GM23338 (cell line): ENCODE measurements at places on chromosomes 12 and 14. TPM values are rescaled to one million over a fixed set of nuclear protein-coding genes. Genes with fewer than 3 reads are reported as not detected.

LMO3 gene
- total RNA-seq, result 15.1 and 15.2 TPM in 2 replicates

SYCP3 gene
- 0.07 TPM in 1 of 2 replicates, not detected in the other for total RNA-seq

DNA sequence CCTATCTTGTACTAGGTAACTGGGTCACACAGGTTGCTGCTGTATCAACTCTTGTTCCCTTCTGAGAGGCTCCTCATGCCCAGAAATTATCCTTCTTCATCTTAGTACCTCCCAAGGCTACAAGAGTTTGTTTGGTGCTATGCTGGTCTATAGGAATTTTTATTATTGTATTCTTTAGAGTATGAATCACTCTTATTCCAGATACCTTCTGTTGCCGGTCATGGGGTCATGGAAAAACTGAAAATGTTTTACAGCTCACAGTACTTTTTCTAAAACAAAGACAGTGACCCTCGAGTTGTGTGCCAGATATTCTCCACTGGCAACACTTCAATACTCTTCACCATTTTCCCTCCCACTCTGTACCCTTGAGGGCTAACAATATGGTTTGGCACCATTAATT, 1598.0 kb upstream of the TMEM132C start:
- no peak for DNase-seq

IL26 gene
- not detected in 2 replicates for total RNA-seq

GRCh38 chr12:121983536-121984210, 38.0 kb upstream of the BCL7A start:
- no peak for DNase-seq

DNA sequence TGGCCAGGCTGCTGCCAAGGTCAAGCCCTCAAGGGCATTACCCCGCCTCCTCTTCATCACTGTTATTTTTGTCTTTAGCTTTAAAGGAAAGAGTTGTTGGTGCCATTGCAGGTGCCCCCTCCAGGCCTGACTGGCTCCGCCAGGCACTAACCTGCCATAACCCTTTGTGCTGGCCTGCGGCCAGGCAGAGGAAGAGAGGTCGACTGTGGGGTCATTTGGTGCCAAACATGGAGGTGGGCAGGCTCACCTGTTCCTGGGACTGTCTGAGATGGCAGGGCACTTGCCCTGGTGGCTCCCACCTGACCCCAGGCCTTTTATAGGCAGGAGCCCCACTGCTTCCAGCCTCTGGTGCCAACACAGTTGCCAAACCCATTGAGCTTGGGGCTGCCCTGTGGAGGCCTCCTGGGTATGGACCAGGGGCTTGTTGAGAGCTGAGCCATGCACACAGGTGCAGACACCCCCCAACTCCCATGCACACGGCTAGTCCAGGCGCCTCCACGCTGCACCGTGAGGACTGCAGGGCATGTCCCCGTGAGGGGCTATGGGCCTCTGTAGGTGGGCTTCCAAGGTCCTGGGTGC, 29.4 kb upstream of the PLD4 start:
- DNase-seq, result no peak

DNA sequence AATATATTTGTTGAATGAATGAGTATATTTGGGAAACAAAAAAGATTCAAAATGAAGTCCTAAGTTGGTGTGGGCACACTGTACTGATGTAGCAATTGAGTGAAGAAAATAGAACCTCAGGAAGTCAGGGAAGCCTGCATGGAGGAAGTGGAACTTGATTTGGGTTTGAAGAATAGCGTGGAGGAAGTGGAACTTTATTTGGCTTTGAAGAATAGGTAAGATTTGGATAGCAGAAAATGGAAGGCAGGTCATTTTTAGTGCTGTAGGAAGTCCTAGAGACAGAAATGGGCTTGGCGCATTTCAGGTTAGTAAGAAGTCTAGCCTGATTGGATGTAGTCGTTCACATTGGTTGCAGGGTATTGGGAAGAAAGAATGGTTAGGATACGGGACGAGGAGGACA, 5.4 kb downstream of the C12orf75 start:
- DNase-seq, result no peak

DAZAP2 gene
- 21.1 and 39.9 TPM in 2 replicates for total RNA-seq

KRT84 gene
- not detected in 2 replicates for total RNA-seq

GRCh38 chr14:58701156-58701555, 63.4 kb downstream of the DACT1 start:
- no peak for DNase-seq

ADAM20 gene
- total RNA-seq, result 1.7 and 2.1 TPM in 2 replicates

- DNase-seq, result no peak
Observed at GRCh38 chr14:105418269-105419194, 1.1 kb upstream of the MTA1 start.

DNA sequence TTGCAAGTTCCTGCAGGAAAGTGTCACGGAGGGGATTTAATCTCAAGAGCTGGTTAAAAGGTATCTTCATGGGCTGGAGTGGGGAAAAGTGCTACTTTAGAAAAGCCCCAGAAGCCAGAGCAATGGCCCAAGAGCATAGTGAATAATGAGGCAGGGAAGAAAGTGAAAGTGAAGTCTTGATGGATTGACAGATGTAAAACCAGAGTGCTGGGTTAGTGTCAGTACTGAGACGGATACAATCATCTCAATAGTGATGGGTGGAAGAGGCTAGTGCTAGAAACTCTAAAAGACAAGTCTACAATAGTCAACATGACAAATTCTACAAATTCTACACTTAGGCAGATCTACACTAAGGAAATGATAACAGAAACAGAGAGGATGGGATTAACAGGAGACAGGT, 68.1 kb downstream of the CIT start:
- DNase-seq, result no peak

DNA sequence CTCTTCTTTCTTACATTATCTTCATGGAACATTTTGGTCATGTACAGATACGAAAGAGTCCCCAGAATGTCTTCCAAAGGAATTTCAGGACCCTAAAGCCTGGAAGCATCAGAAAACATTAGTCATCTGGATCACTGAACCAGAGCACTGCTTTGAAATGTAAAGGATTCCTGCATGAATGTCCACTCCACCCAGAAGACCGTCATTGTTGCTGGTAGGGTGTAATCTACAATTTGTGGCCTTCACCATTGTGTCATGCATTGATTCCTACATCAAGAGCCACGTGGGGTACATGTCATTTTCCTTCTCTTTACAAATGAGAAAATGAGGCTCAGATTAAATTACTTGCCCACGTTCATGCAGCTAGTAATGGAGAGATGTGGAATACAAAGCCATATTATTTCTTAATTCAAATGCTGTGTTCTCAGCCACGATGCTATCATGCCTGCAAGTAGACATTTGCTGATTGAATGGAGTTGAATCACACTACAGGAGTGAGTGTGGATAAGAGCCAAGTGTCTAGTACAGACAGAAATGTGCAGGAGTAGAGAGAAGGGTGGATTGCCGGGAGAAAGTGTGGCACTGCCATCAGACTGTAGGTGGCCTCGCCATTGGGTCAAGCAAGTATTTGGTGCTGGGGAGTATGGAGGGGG, 231.2 kb downstream of the C12orf75 start:
- no peak for DNase-seq

DNA sequence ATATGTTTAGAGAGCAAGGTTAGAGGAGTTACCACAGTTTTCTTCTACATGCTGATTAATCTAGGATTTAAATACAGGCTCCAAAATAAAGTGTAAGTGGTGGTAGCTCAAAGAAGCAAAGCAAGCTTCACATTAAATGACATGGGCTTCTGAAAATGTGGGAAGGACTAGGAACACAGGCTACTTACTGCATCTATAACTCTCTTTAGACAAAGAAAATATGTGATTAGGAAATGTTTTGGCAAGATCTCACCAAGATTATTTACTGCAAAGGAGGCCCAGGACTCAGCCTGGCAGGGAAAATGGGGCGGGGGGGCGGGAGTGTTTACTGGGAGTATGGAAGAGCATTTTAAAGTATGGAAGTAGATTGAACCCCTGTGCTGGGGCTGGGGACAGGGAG, 39.4 kb downstream of the ETV6 start:
- no peak for DNase-seq

DNA sequence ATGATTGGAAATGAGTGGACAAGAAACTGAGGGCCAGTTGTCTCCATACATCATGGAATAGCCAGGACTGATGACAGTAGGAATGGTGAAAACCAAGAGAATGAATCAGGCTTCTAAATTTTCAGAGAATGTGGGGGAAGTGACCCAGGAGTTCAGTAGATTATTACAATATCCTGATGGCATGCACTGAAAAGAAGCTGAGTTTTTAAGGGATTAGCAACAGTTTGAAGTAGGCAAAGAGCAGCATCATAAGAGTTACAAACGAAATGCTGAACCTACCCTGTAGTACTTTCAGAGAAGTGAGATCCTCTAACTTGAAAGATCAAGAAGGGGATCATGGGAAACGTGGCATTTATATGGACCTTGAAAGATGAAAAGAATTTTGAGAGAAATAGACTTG, 13.2 kb downstream of the SLC2A14 start:
- no peak for DNase-seq

DNA sequence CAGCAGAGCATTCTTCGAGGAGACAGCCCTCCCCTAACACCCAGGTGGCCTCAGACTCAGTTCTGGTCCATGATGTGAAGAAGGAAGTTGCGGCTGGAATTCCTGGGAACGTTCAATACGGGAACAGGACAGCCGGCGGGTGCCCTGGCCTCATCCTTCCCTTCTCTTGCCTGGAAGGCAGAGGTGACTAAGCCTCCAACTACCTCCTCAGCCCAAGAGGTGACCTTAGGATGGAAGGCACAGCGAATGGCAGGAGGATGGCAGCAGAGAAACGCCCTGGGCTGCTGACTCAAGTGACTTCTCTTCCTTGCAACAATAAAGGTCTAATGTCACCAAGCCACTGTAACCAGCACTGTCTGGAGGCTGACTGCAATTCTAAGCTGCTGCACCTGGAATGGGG, 36.1 kb downstream of the DHX37 start:
- no peak for DNase-seq

DNA sequence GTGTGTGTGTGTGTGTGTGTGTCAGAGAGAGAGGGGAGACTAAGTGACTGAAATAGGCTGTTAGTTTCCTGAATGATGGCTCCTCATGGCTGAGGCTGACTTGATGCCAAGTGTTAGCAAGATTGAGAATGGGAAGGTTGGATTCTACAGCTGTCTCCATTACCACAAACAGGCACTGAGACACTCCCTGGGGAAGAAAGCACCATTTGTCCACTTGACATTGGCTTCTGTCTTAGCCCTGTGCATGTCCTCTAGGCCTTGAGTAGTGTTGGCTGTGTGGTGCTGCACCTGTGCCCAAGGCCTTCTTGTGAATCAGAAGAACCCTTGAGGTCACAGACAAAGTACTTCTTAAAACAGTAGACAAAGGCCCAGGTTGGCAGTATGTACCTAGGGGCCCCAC, 15.6 kb downstream of the ERG28 start:
- no peak for DNase-seq

DNA sequence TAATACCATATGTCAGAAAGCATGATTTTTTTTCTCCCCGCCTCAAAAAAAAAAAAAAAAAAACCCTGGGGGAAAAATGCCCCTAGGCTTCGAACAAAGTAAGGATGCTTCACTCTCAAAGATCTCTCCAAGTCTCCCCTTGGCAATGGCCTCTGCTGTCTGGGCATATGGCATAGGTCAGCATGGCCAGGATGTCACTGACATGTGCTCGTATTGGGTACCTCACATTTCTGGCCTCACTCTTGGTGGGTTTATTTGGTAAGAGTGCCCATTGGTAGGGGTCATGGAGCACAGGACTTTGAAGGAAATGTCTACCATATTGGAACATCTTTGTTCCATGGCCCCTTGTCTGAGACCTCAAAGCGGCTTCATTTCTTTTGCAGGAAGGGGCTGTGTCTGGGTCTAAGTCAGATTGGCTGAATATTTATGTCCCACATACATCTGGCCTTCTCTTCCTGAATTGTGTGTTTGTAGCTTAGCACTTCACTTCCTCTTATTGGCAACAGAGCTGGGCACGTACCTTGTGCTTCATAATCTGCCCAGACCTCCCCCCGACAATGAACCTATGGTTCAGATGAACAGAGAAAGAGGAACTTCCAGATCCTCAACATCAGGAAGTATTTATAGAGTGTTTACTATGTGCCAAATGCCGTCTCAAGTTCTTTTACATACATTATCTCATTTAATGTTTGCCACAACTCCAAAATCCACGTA, 36.3 kb upstream of the OAS1 start:
- DNase-seq, result no peak

DNA sequence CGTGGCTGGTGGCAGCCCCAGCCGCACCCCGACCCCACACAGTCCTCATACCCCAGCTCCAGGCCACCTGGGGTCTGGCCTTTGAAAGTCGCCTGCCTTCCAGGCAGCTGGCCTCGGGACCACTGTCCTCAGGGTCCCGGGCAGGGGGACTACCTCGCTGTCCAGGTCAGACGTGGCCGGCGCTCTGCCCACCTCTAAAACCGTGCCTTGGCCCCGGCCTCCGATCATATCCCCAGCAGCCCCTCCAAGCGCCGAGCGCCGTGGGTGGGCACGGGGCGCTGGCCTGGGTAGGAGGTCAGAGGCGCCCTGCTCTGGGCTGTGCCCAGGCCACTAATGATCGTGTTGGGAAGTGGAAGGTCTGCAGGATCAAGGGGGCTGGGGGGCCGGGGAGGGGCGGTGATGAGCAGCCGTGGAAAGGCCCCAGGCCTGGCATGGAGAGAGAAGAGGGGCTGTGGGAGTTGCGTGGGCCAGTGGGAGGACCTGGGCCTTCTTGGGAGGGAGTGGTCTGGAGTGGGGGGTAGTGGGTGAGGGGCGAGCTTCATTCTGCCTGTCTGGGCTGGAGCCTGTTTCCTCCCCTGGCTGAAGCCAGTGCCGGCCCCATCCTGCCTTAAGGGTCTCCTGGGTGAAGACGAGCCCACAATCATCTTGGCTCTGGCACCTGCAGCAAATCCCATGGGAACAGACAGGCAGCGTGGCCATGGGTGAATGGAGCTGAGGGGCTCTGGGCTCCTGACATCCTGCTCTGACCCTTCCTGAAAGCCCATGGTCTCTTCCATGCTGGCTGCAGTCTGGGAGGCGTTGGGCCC, 4.9 kb downstream of the TMEM121 start:
- DNase-seq, result no peak

- DNase-seq, result no peak
Observed at GRCh38 chr14:101884934-101885576, 79.3 kb upstream of the DYNC1H1 start.

A2M gene
- total RNA-seq, result not detected in 2 replicates

- DNase-seq, result no peak
Observed at GRCh38 chr12:79921786-79922185, 13.1 kb downstream of the PPP1R12A start.

- no peak for DNase-seq
Observed at GRCh38 chr12:55706568-55707218, 1.0 kb downstream of the ITGA7 start.

DNA sequence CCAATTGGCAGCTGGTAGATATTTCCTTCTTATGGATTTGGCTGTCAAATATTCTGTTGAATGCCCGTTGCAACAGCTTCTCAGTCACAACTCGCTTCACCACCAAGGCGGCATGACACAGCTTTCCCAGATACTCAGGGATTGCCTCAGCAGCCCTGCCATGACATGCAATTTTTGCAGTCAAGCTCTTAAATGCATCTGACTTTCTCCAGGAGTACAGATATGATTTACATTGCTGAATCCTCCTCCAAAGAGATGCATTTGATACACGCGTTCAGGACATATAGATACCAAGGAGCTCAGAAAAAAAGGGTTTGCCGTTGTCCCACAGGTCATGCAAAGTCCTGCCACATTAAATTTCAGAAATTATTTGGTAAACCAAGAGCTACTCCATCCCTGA, 6.5 kb downstream of the KRT5 start:
- no peak for DNase-seq
